Right hindlimb (tissue), 1 donor: ENCODE measurements at places on chromosomes 2 and 18.

- DNase-seq, result no peak
These were observed 10.9 kb upstream of the ERBB4 start for GRCh38 chr2:212549463-212549862.

DNA sequence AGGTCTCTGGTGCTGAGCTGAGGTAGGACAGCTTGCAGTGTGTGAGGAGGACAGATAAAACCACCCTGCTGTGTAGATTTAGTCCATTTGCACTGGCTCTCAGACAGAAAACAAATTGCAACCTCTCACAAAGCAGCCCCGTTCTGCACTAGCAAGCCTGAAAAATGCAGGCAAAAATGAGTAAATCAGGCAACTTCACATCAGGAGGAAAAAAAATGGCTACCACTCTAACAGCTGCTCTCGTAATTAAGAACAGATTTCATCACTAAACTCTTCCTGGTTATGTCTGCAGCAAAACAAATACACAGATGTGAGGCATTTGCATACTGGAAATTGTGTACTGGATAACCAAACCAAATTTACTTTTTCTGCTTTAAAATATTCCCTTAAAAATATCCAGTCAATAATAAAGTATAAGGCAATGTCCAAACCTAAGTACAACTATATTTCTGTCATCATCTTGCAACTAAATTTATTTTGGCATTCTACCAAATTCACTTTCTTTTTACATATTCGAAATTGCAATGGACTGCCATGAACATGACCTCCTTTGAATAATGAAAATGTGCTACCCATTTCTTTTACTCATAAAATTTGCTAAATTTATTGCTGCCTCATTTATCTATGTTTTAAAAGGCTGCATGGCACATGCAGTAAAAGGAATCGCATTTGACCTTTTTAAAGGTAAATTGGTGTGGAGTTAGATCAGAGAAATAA, 157.4 kb downstream of the AFF3 start:
- DNase-seq, result no peak

GRCh38 chr2:189499137-189499536, 57.9 kb downstream of the WDR75 start:
- no peak for DNase-seq

DNA sequence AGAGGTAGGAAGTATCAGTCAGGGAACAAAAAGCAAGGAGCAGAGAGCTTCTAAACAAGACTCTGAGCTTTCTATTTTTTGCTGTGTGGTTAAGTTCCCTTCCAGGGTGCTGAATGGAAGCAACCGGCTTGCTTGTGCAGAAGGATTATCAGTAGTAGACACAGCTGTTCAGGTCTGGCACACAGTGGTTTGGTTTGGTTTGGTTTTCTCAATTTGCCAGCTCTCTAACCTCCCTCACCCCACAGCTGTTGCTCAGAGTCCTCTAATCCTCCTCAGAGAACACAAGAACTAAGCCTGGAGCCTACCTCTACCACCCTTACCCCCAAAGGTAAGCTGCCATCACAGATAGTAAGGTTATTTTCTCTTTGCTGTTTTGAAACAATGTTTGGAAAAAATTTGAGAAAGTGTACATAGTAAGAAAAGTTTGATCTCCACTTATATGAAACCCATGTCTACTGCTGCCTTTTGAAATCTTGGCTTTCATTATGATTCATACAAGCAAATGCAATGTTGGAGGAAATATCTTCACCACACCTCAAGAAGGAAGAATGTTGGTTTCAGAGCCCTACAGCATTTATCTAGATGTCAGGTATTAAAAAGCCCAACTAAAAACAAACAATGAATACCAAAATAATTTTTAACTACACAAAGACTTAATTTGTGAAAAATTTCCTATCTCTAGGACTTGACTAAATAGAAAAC, 255.3 kb downstream of the NR4A2 start:
- DNase-seq, result peak; percentile 20

GRCh38 chr2:38835015-38835601, 40.6 kb downstream of the DHX57 start:
- no peak for DNase-seq
